ENCODE measurements at places on chromosomes 1 and 21. TPM values are rescaled to one million over a fixed set of nuclear protein-coding genes. Genes with fewer than 3 reads are reported as not detected.

DNA sequence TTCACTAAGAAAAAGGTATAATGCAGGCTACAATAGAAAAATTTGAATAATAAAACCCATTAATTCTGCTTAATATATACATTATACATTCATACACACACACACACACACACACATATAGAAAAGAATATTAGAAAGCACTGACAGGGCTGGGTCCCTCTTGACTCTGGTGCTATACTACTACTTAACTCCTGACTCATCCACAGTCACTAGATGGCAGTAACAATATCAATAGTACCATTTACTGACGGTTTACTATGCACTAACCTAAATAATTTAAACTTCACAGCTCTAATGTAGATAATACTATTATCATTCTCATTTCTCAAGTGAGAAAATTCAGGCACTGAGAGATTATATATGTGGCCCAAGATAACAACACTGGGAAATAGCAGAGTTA is 87.5 kb downstream of the COP1 start:
- H3K27ac ChIP-seq: no peak overlapping the region
- H3K27me3 ChIP-seq: no peaks in the 10 kb centered on the region
- H3K4me1 ChIP-seq: peaks cover 6% of the 10 kb centered on the region
- no peak overlapping the region for H3K4me3 ChIP-seq
- peaks cover 50% of the 10 kb centered on the region for H3K36me3 ChIP-seq

DNA sequence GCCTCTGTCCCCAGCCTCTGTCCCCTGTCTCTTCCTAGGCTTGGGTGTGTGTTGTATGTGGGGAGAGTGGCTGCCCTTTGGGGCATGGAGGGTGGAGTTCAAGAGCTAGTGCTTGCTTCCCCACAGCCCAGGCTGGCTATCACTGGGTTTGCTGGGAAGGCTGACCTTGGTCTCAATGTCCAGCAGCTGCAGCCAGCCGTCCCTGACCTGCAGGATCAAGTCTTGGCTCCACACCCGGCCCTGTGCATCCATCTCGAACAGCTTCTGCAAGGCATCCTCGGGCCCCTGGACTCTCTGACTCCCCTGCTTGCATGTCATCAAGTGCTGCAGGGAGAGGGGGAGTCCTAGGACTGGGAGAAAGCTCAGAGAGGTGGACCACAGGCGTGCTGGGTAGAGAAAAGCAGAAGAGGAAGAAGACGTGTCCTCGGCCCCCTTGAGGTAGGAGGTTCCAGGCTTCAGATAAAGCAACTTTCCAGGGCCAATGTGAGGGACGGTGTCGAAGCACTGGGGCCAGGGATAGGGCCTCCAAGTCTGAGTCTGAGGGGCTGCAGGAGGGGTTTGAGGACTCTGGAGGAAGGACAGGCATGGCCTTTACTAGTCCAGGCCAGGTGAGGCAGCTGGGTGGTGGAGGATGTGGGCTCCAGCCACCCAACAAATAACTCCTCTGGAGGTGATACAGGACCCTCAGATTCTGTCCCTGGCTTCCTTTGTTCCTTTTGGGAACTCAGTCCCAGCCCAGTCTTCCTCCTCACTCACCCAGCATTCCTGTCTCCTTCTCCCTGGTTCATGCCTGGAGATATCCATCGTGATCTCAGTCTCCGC is 4.0 kb downstream of the EPS8L3 start:
- no peaks in the 10 kb centered on the region for H3K4me1 ChIP-seq
- no peak for DNase-seq
- H3K36me3 ChIP-seq: no peaks in the 10 kb centered on the region
- no peaks in the 10 kb centered on the region for H3K27me3 ChIP-seq
- no peak overlapping the region for H3K4me3 ChIP-seq

- H3K4me1 ChIP-seq: peaks cover 10% of the 10 kb centered on the region
- H3K4me3 ChIP-seq: no peak overlapping the region
- no peak overlapping the region for H3K27ac ChIP-seq
- DNase-seq: no peak
- H3K36me3 ChIP-seq: peaks cover 22% of the 10 kb centered on the region
- no peaks in the 10 kb centered on the region for H3K27me3 ChIP-seq
Observed at GRCh38 chr1:21703318-21703963, 34.3 kb upstream of the RAP1GAP start.

The NGF gene
- not detected for total RNA-seq

DNA sequence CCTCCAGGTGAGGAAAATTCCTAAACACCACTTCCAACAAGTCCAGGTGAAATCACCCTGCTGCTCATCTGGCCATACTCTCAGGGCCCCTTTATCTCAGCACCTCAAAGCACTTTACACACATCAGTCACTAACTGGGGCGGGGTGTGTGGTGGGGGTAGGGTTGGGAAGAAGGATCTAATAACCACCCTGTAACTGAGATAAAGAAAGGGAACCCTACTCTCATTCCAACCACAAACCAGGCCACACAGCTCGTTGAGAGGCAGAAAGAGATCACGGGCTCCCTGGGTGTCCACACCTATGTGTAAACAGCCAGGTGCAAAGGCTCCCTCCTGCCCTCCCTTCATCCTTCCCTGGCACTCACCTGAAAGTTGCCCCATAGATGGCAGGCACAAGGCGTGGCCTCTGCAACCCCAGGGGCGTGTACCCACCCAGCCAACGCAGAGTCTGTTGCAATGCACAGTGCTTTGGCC is 20.4 kb downstream of the GPR161 start:
- peaks cover 16% of the 10 kb centered on the region for H3K27me3 ChIP-seq
- H3K4me1 ChIP-seq: peaks cover 15% of the 10 kb centered on the region
- H3K4me3 ChIP-seq: no peak overlapping the region
- no peak for DNase-seq
- peaks cover 1% of the 10 kb centered on the region for H3K36me3 ChIP-seq
- H3K27ac ChIP-seq: no peak overlapping the region

The EYA3 gene
- total RNA-seq: 30.3 TPM

The CSRP1 gene
- 59.1 TPM for total RNA-seq

DNA sequence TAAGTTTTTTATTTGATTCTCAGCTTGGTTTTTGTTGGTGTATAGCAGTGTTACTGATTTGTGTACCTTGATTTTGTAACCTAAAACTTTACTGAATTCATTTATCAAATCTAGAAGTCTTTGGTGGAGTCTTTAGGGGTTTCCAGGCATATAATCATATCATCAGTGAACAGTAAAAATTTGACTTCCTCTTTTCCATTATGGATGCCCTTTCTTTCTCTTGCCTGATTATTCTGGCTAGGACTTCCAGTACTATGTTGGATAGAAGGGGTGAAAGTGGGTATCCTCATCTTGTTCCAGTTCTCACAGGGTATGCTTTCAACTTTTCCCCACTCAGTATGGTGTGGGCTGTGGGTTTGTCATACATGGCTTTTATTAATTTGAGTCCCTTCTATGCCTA is 23.6 kb upstream of the MAB21L3 start:
- peaks cover 5% of the 10 kb centered on the region for H3K36me3 ChIP-seq
- DNase-seq: no peak
- peaks cover 2% of the 10 kb centered on the region for H3K4me1 ChIP-seq
- no peak overlapping the region for H3K4me3 ChIP-seq

The CTTNBP2NL gene
- 1.5 TPM for total RNA-seq

The FOXO6 gene
- total RNA-seq: 0.34 TPM

The AKT3 gene
- total RNA-seq: 21.5 TPM
